HAP-1 (cell line): ENCODE measurements at places on chromosomes 1 and 21.

DNA sequence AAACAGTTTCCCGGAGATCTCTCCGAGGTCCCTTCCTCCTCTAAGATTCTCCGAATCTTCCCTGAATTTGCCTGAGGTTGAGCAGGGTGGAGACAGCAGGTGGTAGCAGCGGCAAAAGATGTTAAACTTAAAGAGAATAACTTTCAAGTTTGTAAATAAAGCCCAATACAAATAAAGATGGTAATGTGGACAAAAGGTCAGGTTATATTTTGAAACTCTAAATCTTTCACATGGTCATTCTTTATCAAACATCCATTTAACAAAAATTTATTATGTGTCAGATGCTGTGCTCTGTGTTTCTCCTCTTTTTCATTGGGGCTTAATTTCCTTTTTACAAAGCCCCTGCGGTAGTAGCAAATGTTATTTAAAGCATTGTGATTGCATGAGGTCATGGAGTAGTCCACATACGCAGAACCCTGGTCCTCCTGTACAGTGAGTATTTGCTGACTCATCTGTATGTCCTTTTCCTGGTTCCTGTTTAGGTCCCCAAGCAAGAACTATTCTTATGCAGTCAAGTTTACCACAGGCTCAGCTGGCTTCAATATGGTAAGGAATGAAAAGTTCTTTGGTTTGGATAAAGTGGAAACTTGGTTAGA lies 119.2 kb downstream of the ITSN1 start:
- DNase-seq: peak; percentile 41

GRCh38 chr1:157091668-157092273 lies 7.8 kb downstream of the ETV3L start:
- no peak for DNase-seq

DNA sequence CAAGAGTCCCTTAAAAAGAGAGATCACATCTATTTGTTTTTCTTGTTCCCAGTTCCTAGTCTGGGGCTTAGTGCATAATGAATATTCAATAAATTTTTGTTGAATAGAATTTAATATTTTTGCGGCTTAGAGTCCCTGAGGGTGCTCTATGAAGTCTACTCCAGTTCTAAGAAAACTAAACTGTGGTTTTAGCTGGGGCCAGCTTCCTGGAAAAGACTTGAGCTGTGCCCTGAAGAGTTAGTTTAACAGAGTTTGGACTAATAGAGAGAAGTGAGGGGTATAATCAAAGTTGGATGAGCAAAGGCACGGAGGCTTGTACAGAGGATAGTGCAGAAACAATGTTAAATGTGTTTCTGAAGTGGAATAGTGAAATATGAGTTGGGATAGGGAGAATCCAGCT lies 168.9 kb downstream of the FASLG start:
- DNase-seq: no peak

GRCh38 chr1:106727171-106727570 lies 329.3 kb upstream of the PRMT6 start:
- DNase-seq: no peak

DNA sequence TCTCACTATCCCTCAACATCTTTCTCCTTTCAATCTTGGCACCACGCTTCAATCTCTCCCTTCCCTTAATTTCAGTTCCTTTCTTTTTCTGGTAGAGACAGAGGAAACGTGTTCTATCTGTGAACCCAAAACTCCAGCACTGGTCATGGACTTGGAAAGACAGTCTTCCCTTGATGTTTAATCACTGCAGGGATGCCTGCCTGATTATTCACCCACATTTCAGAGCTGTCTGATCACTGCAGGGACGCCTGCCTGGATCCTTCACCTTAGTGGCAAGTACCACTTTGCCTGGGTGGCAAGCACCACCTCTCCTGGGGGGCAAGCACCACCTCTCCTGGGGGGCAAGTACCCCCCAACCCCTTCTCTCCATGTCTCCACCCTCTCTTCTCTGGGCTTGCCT lies 27.8 kb downstream of the SELL start:
- DNase-seq: no peak

- DNase-seq: no peak
Measured at GRCh38 chr1:22055463-22055862, 3.0 kb downstream of the CDC42 start.

DNA sequence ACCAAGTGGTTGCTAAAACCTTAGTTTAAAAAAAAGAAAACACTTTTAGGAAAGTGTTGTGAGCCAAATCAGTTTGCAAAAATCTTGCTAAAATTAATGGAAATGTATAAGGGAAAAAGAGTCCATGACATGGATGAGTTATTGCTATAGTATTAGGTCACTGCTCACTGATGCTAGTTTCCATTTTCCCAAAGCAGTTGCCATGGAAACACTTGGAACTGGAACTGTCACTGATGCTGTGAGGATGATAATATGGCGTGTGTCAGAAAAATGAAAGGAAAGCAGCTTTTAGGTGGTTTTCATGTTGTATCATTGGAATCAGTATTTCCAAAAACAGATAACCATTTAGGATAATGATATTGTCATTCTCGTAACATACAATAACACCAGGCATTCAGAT lies 104.4 kb downstream of the PHTF1 start:
- no peak for DNase-seq

- peak; percentile 66 for DNase-seq
Measured at GRCh38 chr1:65264197-65264929, 45.0 kb upstream of the DNAJC6 start.

- DNase-seq: no peak
Measured at GRCh38 chr21:43758111-43758641, 17.9 kb downstream of the CSTB start.

DNA sequence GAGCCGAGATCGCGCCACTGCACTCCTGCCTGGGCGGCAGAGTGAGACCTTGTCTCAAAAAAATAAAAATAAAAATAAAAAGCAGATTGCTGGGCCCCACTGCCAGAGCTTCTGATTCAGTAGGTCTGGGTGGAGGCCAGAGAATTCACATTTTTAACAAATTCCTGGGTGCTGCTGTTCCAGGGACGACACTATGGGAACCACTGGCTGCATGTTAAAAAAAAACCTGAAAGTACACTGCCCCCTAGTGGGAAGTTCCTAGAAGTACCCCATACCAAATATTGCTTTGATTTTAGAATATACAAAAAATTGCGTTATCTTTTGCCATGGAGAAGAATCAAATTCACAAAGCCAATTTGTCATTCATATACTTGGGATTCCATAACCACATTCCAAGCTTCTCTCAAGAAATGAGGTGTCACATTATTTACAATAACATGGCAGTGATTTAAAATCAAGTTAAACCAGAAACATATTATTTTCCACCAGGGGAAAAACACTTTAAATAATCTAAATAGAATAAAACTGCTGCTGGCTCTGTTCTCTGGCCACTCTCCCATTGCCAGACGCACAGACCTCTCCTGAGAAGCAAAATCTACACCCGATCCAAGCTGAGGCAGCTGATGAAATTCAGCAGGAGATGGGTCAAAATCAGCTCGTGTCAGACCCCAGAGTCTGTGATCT lies 27.4 kb downstream of the SYF2 start:
- peak; percentile 58 for DNase-seq
